Activated CD8-positive, alpha-beta memory T cell treated with anti-CD3 and anti-CD28 coated beads for 4 hours (primary cell): ENCODE measurements at places on chromosomes 2 and 18.

DNA sequence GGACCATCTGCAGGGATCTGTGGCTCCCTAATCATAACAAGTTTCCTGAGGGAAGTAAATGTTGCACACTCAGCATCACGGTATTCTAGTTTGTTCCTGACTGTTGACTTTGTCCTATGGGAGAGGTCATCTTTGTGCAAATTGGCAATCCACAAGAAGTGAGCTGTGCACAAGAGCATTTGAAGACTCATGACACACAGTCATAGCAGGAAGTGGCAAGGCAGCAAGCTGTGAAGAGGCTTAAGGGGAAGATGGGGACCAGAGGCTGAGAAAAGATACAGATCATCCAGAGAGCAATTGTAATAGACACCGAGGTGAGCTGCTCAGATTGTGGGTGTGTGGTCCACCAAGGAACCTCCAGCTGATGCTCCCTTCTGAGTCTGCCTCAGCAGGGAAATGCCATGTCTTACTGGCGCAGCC lies 2.7 kb downstream of the TNP1 start:
- no peak for DNase-seq

- no peak for DNase-seq
Observed at GRCh38 chr2:197647961-197648690, 27.3 kb downstream of the RFTN2 start.

GRCh38 chr2:162152147-162152546 lies at the start of gene GCG:
GCG (minus strand) TSS chr2:162152247; CDS start chr2:162149178, 3,069 bp downstream.
- DNase-seq, result no peak

- DNase-seq, result no peak
Observed at GRCh38 chr2:162072976-162073887, 783 bp downstream of the DPP4 start.

DNA sequence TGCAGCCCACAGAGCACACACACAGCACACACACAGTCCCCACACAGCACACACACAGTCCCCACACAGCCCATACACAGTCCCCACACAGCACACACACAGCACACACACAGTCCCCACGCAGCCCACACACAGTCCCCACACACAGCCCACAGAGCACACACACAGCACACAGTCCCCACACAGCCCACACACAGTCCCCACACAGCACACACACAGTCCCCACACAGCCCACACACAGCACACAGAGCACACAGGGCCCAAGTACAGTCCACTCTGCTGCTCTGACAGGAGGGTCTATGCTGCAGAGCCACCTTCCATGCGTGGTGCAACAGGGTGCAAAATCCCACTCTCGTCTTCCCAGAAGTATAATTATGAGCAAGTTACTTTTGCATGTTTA lies 240.5 kb upstream of the SALL3 start:
- no peak for DNase-seq
